ENCODE measurements at places on chromosomes 5 and 9. TPM values are rescaled to one million over a fixed set of nuclear protein-coding genes. Genes with fewer than 3 reads are reported as not detected.

The SPATA31D4 gene
- total RNA-seq = not detected

The MROH2B gene
- total RNA-seq = not detected

The SCGB3A2 gene
- total RNA-seq = not detected

The ALDH1A1 gene
- total RNA-seq = 0.23 TPM

The PDE8B gene
- 0.52 TPM for total RNA-seq
